Right atrium auricular region (tissue), 2 donors: ENCODE measurements at places on chromosomes 1 and 21. TPM values are rescaled to one million over a fixed set of nuclear protein-coding genes. Genes with fewer than 3 reads are reported as not detected.

GRCh38 chr1:165884690-165885304 is 57.4 kb downstream of the UCK2 start:
- no peaks in the 10 kb centered on the region for H3K27me3 ChIP-seq
- no peak overlapping the region for H3K27ac ChIP-seq
- H3K36me3 ChIP-seq: no peaks in the 10 kb centered on the region
- DNase-seq: no peak
- peaks cover 24% of the 10 kb centered on the region for H3K4me1 ChIP-seq
- H3K4me3 ChIP-seq: no peak overlapping the region

The MYBPH gene
- total RNA-seq: not detected

DNA sequence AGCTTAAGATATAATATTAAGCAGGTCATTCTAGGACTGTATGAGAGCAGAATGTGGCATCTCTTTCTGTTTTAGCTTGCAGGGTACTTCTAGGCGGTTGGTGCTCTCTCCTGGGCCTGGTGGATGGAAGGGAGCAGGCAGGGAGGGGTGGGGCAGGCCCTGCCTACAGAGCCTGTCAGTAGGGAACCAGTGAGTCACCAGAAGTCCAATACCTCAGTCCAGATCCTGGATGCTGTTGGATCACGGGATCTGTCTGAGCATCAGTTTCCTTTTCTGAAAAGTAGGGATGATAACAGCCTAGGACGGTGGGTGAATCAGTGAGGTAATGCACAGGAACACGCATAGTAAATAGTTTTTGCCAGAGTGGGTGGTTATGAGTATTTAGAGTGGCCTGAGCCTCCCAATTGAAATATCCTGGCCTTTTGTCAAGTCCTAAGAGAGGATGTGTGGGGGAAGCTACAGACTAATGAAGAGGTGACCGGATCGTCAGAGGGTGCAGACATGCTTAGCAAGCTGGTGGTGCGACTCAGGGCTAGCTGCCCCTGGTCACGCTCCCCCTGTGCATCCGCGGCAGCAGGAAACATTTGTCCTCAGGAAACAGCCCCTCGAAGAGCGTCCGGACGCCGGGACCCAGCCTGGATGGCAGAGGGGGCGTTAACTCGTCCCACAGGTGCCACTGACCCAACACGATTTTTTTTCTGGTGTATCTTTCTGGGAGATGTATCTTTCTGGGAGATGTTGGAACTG is 23.9 kb downstream of the NAV1 start:
- no peak for DNase-seq
- H3K4me3 ChIP-seq: no peak overlapping the region
- peak overlapping the region; percentile 23 for H3K27ac ChIP-seq
- no peaks in the 10 kb centered on the region for H3K36me3 ChIP-seq
- no peaks in the 10 kb centered on the region for H3K27me3 ChIP-seq

The MAP3K21 gene
- 1.2 TPM for total RNA-seq

DNA sequence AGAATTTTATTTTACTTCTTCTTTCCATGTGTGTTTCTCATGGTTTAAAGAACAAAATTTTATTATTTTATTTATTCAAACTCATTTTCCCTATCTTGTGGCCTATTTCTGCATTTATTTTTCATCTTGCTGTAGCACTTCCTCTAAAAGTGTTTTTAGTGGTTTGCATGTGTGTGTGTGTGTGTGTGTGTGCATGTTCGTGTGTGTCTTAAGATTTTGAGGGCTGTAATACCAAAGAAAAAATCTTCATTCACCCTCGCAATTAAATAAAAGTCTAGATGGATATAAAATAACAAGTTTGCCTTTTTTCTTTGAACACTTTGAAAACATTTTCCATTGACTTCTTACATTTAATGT is 24.6 kb upstream of the FCRL3 start:
- no peaks in the 10 kb centered on the region for H3K27me3 ChIP-seq
- H3K4me1 ChIP-seq: no peaks in the 10 kb centered on the region
- DNase-seq: no peak
- no peak overlapping the region for H3K4me3 ChIP-seq
- H3K27ac ChIP-seq: no peak overlapping the region

DNA sequence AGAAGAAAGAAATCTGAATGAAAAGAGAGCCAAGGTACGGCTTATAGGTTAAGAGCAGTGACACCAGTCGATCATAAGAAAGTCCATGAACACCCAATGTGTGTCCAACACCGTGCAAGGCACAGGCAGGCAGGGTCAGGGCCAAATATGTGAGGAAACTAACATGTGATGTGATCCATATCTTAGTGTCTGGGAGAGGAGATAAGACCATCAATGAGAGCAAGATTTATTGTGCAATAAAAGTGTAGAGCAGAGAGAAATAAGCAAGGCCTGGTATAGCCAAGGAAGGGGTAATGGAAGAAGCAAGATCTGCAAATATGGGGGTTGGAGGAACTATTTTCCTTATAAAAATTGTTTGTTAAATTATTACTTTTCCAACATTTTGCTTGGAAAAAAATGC is 198.8 kb downstream of the CRB1 start:
- H3K36me3 ChIP-seq: no peaks in the 10 kb centered on the region
- no peak overlapping the region for H3K4me3 ChIP-seq
- no peaks in the 10 kb centered on the region for H3K27me3 ChIP-seq
- no peak overlapping the region for H3K27ac ChIP-seq
- H3K4me1 ChIP-seq: no peaks in the 10 kb centered on the region

DNA sequence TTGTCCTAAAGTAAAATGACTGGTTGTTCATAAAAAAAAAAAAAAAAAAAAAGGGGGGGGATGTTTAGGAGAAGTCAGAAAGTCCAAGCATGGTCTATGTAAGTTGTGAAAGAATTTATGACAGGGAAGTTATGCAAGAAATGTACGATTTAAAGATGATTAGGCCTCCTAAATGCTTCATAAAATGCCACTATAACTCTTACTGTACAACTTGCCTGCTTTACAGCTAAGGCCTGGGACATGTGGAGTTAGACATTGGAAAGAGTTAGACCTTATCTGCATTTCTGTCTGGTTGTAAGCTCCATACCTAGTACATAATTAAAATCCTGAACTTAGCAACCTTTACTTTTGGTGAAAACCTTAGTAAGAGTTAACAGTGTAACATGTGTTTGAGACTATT is 150.0 kb downstream of the TPR start:
- no peak for DNase-seq
- H3K4me1 ChIP-seq: no peaks in the 10 kb centered on the region
- H3K27me3 ChIP-seq: no peaks in the 10 kb centered on the region
- H3K4me3 ChIP-seq: no peak overlapping the region
- H3K27ac ChIP-seq: no peak overlapping the region
- H3K36me3 ChIP-seq: no peaks in the 10 kb centered on the region

DNA sequence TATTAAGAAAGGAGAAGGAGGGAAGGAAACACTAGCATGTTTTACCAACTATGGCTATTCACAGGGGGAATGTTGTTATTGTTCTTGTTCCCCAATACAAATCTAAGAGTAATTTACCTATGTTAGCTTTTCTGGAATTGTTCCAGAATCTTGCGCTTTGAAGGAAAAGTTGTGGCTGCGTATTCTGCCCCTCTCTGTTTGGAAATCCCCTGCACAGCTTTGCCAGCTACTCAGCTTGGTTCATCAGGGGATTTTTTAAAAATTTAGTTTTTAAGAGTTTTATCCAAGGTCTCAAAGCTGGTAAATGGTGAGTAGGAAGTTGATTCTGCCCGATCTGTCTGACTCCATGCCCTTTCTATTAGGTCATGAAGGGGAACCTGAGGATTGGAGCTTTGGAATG is 9.5 kb upstream of the IRF6 start:
- no peak for DNase-seq
- H3K4me3 ChIP-seq: no peak overlapping the region
- H3K27ac ChIP-seq: no peak overlapping the region

The S100A1 gene
- 965 TPM for total RNA-seq

GRCh38 chr1:17525996-17526686 is 13.4 kb upstream of the ARHGEF10L start:
- no peak for DNase-seq
- H3K27me3 ChIP-seq: no peaks in the 10 kb centered on the region
- H3K4me1 ChIP-seq: peaks cover 10% of the 10 kb centered on the region
- H3K4me3 ChIP-seq: no peak overlapping the region

DNA sequence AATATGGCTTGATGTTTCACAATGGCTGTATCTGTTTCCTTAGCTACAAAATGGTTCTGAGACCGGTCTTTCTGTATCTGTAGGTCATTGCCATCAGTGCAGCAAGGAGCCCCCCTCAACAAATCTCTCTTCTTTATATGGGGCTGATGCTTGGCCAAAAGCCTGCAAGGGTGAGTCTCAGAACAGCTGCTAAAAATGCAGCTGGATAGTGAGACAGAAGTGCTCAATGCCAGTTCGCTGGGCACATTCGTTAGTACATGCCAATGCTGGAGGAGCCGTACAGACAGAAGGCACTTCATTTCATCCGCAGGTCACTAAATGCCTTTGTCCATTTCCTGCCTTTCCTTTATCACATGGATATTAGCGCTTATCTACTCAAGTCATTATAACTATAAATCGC is 67.3 kb downstream of the RUNX1 start:
- H3K27ac ChIP-seq: no peak overlapping the region
- DNase-seq: no peak
- H3K4me3 ChIP-seq: no peak overlapping the region

- H3K4me3 ChIP-seq: no peak overlapping the region
- H3K4me1 ChIP-seq: peaks cover 36% of the 10 kb centered on the region
- no peak for DNase-seq
- no peak overlapping the region for H3K27ac ChIP-seq
- H3K27me3 ChIP-seq: no peaks in the 10 kb centered on the region
Observed at GRCh38 chr1:41437011-41437355, 47.5 kb downstream of the EDN2 start.

DNA sequence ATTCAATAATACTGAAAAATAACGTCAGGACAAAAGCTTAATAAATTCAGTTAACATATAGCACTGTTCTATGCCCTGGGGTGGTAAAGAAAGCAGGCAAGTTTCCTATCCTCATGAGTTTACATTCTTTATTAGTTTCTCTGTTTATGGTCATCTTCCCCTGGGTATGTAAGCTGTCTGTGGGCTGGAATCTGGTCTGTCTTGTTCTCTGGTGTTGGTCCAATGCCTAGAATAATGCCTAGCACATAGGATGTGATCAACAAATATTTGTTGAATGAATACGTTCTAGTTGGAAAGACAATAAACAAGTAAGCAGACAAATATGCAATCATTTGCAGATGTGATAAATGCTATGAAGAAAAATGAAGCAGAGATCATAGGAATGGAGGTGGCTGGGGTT is 7.2 kb upstream of the IGSF3 start:
- DNase-seq: no peak
- no peaks in the 10 kb centered on the region for H3K4me1 ChIP-seq
- no peaks in the 10 kb centered on the region for H3K27me3 ChIP-seq
- no peak overlapping the region for H3K4me3 ChIP-seq
- no peaks in the 10 kb centered on the region for H3K36me3 ChIP-seq
- H3K27ac ChIP-seq: no peak overlapping the region

The HFM1 gene
- total RNA-seq: 3.0 TPM

The RAP1A gene
- 72.8 TPM for total RNA-seq

The WLS gene
- 55.8 TPM for total RNA-seq

DNA sequence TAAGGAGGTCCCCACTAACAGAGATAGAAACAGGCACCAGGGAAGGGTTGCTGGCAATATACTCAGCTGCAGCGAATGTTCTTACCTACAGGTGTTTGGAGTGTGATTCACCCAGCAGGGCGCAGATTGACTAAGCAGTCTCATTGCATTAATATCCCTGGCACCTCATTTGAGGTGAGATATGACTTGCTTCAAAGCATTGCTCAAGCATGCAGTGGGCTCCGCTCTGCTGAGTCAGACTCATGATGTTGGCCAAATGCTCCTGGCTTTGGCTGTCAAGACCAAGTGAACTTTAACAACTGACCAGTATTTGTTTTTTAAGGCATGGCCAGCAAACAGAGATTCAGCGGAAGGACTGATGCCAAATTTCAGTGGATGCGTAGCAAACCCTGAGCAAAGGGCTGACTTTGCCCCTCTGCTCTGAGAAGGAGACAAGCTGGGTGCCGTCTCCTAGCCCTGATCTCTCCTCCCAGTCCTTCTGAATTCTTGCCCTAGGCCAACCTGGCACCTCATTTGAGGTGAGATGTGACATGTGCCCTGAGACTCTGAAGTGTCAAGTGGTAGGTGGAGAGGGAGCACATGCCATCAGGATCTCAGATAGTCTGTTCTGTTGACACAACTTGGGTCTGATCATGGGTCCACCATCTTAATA is 187.1 kb upstream of the COA6 start:
- H3K27me3 ChIP-seq: no peaks in the 10 kb centered on the region
- H3K4me3 ChIP-seq: no peak overlapping the region
- DNase-seq: peak; percentile 52

- peaks cover 8% of the 10 kb centered on the region for H3K4me1 ChIP-seq
- H3K27ac ChIP-seq: no peak overlapping the region
- H3K27me3 ChIP-seq: no peaks in the 10 kb centered on the region
- H3K4me3 ChIP-seq: no peak overlapping the region
- no peaks in the 10 kb centered on the region for H3K36me3 ChIP-seq
Observed at GRCh38 chr1:36469163-36469562, 5.0 kb upstream of the MRPS15 start.

- no peak overlapping the region for H3K4me3 ChIP-seq
- H3K4me1 ChIP-seq: no peaks in the 10 kb centered on the region
- H3K27ac ChIP-seq: no peak overlapping the region
Observed at GRCh38 chr21:31909153-31910073, 36.6 kb downstream of the HUNK start.

The ESRRG gene
- 14.3 TPM for total RNA-seq

DNA sequence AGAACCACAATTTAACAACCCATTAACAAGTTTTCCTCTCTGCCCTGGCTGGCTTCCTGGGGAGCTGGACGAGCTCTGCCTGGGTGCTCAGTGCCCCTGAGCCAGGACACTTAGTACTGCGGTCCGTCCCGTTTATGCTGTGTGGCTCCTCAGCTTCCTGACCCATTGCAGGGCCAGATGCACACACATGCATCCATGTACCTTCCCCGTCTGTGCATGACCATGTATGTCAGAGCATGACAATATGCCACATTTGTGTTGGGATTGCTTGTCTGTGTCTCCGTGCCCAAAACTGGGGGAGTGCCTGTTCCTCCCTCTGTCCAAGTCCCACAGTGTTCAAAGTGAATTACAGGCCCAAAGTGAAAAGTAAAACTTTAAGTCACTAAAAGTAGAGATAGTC is 9.7 kb upstream of the TFF3 start:
- no peaks in the 10 kb centered on the region for H3K36me3 ChIP-seq
- DNase-seq: no peak
- no peak overlapping the region for H3K4me3 ChIP-seq
- H3K4me1 ChIP-seq: no peaks in the 10 kb centered on the region
- H3K27ac ChIP-seq: no peak overlapping the region

GRCh38 chr1:179448437-179449149 is 82.8 kb downstream of the AXDND1 start:
- no peaks in the 10 kb centered on the region for H3K27me3 ChIP-seq
- no peaks in the 10 kb centered on the region for H3K4me1 ChIP-seq
- H3K27ac ChIP-seq: no peak overlapping the region
- no peak overlapping the region for H3K4me3 ChIP-seq

- H3K27me3 ChIP-seq: no peaks in the 10 kb centered on the region
- no peak overlapping the region for H3K27ac ChIP-seq
- H3K4me1 ChIP-seq: no peaks in the 10 kb centered on the region
- peaks cover 41% of the 10 kb centered on the region for H3K36me3 ChIP-seq
- DNase-seq: no peak
Observed at GRCh38 chr1:236841341-236841740, 46.2 kb downstream of the MTR start.

GRCh38 chr1:181134543-181135436 is 46.3 kb downstream of the IER5 start:
- no peak overlapping the region for H3K4me3 ChIP-seq
- no peaks in the 10 kb centered on the region for H3K27me3 ChIP-seq
- no peak for DNase-seq
- peak overlapping the region; percentile 60 for H3K27ac ChIP-seq
- no peaks in the 10 kb centered on the region for H3K36me3 ChIP-seq
- peaks cover 48% of the 10 kb centered on the region for H3K4me1 ChIP-seq

- H3K27ac ChIP-seq: no peak overlapping the region
- no peak for DNase-seq
- H3K27me3 ChIP-seq: peaks cover 32% of the 10 kb centered on the region
- H3K4me1 ChIP-seq: no peaks in the 10 kb centered on the region
- no peak overlapping the region for H3K4me3 ChIP-seq
- H3K36me3 ChIP-seq: no peaks in the 10 kb centered on the region
Observed at GRCh38 chr1:156417401-156418020, 48.5 kb downstream of the RHBG start.
